Vein endothelial cell (primary cell): ENCODE measurements at places on chromosomes 4 and X. TPM values are rescaled to one million over a fixed set of nuclear protein-coding genes. Genes with fewer than 3 reads are reported as not detected.

ADH7 gene
- not detected in 2 replicates for total RNA-seq

RPS6KA6 gene
- total RNA-seq: 0.65 and 1.1 TPM in 2 replicates

TRAM1L1 gene
- total RNA-seq: 0.65 and 1.1 TPM in 2 replicates

AFP gene
- not detected in 2 replicates for total RNA-seq

S100G gene
- total RNA-seq: not detected in 2 replicates

SYP gene
- under 0.01 and 0.10 TPM in 2 replicates for total RNA-seq

MSX1 gene
- 4.2 and 5.4 TPM in 2 replicates for total RNA-seq

RBM47 gene
- total RNA-seq: 0.10 TPM in 1 of 2 replicates, not detected in the other

DRD5 gene
- not detected in 2 replicates for total RNA-seq
